ENCODE measurements at places on chromosomes 2 and 18.

DNA sequence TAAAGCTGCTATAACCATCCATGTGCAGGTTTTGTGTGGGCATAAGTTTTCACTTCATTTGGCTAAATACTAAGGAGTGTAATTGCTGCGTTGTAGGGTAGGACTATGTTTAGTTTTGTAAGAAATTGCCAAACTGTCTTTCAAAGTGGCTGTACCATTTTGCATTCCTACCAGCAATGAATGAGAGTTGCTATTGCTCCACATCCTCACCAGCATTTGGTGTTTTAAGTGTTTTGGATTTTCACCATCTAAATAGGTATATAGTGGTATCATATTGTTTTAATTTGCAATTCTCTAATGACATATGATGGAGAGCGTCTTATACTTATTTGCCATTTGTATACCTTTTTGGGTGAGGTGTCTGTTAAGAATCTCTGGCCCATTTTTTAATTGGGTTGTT lies 12.2 kb downstream of the TWSG1 start:
- no peak for DNase-seq

- DNase-seq: no peak
Measured at GRCh38 chr2:12075603-12076002, 329.2 kb downstream of the LPIN1 start.

- no peak for DNase-seq
Measured at GRCh38 chr2:44267796-44268648, 7.3 kb upstream of the SLC3A1 start.

GRCh38 chr2:149040451-149040850 lies 2.0 kb downstream of the LYPD6B start:
- no peak for DNase-seq
